Left forelimb (tissue), 1 donor: ENCODE measurements at places on chromosomes 12 and 14.

DNA sequence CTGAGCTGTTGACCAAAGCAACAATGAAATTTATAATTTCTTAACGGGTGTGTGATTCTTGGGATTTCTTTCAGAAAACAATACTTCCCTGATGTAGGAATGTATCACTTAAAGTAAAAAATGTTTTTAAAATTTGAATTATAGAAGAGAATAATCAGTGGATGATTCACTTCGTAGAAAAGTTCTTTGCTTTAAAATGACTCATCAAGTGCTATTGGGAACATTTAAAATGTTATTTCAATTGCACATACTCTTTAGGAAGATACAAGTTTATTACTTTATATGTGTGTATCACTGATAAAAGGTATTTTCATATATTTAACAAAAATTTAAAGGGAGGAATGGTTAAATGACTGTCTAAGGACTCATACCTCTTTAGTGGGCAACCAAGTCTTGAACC, 155.3 kb downstream of the PDE3A start:
- no peak for DNase-seq

DNA sequence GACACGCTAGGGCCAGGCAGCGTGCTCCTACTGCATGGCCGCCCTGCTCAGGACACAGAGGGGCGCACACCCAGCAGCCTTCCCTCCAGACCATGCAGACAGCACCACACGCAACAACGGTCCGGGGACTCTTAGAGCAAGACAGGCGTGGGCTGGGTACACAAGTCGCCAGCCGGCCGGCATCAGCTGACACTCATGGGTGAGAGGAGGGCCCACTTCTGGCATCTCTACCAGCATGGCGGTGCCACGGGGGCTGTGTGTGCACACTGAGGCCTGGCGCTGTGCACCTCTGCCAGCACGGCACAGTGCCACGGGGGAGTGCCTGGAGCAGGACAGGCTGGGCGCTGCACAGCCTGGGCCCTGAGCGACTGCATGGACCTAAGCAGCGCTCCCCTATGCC, 6.7 kb upstream of the BTBD6 start:
- no peak for DNase-seq

- peak; percentile 6 for DNase-seq
Measured at GRCh38 chr12:496736-497135, 37.0 kb downstream of the B4GALNT3 start.

- no peak for DNase-seq
Measured at GRCh38 chr12:77608271-77608824, 222.3 kb upstream of the NAV3 start.

- peak; percentile 82 for DNase-seq
Measured at GRCh38 chr12:124278389-124279101, 16.3 kb upstream of the RFLNA start.

- DNase-seq, result no peak
Measured at GRCh38 chr14:24255931-24256711, 6.9 kb downstream of the TGM1 start.

GRCh38 chr12:23899434-23899833, 50.0 kb downstream of the SOX5 start:
- DNase-seq, result no peak

- DNase-seq, result no peak
Measured at GRCh38 chr14:22691171-22691570, 47.0 kb upstream of the OR6J1 start.

- DNase-seq, result no peak
Measured at GRCh38 chr12:42854826-42855225, 265.3 kb upstream of the PRICKLE1 start.

DNA sequence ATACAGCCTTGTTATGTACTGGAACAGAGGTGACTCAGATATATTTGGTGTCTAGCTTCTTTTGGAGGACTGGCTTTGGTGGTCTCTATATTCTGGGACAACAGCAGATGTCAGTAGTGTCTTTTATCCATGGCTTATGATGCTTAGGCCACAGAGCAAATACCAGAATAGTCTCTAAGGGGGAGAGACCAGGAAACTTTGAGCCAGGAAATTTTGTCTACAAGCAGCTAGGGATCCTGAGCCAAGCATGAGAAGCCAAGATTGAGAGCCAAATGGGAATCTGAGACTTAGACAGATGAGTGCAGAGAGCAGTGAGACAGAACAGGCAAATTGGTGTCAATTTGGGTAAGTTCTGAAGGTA, 28.4 kb upstream of the PTPRR start:
- no peak for DNase-seq

GRCh38 chr12:122014781-122015180, 6.9 kb upstream of the BCL7A start:
- no peak for DNase-seq

GRCh38 chr12:40993158-40993557, 195.0 kb upstream of the PDZRN4 start:
- DNase-seq, result no peak

GRCh38 chr12:16587514-16587913, 18.4 kb downstream of the LMO3 start:
- DNase-seq, result no peak

DNA sequence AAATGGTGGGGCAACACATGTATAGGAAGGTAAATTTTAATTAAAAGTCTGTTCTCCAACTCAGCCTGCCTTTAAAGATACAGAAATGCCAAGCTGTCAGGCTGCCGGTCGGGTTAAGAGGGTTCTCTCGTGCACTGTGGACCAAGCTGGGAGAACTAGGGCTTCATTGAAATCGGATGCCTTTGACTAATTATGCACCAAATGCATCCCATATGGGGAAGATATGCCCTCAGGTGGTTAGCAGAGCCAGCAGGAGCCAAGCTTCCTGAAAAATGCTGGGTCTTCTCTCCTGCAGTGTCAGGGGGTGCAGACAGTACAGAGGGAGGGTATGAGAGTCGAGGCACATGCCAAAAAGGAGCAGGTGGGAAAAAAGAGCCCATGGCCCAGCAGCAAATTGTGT, 236.1 kb downstream of the CACNA1C start:
- DNase-seq, result no peak

- no peak for DNase-seq
Measured at GRCh38 chr14:90547968-90548367, 151.1 kb downstream of the CALM1 start.

DNA sequence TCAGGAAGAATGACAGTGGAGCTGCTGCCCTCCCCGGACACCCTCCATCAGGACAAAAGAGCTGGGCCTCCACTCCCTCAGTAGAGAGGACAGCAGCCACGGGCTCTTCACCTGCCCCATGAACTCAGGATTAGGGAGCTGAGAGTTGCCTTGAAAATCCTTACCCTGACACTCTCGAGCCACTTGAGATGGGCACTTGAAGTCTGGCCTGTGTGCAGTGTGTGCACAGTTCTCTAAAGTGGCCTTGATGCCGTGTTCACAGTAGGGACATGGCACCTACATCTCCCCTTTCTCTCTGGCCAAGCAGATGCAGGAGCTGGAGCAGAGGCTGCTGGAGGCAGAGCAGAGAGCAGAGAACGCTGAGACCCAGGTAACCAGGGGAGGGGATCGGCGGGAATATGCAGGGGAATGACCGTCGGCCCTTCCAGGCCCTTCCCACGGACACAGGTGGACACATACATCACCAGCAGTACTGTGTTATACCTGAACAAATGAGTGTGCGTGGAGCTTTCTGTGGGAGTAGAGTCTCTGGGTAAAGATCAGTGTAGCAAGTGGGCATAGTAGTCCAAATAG, 22.5 kb downstream of the PLEKHH1 start:
- DNase-seq, result no peak

DNA sequence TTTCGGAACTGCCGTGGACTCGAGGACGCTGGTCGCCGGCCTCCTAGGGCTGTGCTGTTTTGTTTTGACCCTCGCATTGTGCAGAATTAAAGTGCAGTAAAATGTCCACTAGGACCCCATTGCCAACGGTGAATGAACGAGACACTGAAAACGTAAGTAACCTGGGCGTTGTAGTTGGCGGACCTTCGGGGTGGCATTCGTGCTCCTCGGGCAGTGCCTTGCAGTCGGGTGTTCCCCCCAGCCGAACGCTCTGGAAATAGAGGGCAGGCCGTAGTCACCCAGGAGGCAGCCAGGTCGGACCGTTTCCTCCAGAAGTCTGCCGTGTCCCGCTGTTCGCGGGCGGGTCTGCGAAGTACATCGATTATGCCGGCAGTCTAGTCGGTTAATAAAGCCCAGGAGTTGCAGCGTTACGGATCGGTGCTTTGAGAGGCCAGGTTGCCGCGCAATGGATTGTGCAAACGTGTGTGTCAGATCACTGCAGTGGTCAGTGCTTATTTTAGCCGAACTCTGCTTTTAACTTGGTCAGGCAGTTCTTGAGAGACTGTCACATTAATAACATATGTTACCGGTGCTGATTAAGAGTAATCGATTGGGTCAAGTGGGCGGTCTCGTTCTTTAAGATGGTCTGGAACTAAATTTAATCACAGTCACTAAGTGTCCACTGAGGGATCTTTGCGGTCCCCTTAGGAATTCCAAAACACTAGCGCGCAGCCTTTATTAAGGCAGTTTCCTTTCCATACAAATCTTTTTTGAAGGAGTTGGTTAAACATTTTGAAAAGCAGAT, 906 bp downstream of the MARK3 start:
- peak; percentile 68 for DNase-seq

GRCh38 chr12:108768591-108769500, 37.5 kb upstream of the CORO1C start:
- no peak for DNase-seq

DNA sequence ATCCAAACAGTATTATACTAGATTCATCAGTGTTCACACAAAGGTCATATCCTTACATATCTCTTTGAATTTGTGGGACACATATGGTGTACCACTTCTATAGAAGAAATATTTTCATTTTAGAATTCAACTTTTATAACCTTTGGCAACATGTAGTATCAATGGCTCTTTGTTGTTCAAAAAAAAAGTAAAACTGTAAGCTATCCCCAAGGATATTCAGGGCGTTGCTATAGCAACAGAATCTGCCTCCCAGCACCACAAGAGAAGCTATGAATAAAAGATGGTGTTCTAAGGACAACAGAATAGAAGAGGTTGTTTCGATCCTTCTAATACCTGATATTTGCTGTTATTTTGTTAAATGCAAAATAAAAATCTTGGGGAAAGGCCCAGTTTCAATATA, 139.3 kb downstream of the BRMS1L start:
- DNase-seq, result no peak

- no peak for DNase-seq
Measured at GRCh38 chr14:75522224-75522982, at the start of gene BATF. TSS of gene BATF (plus strand) at chr14:75522469. CDS start at chr14:75522683, 214 bp downstream.

DNA sequence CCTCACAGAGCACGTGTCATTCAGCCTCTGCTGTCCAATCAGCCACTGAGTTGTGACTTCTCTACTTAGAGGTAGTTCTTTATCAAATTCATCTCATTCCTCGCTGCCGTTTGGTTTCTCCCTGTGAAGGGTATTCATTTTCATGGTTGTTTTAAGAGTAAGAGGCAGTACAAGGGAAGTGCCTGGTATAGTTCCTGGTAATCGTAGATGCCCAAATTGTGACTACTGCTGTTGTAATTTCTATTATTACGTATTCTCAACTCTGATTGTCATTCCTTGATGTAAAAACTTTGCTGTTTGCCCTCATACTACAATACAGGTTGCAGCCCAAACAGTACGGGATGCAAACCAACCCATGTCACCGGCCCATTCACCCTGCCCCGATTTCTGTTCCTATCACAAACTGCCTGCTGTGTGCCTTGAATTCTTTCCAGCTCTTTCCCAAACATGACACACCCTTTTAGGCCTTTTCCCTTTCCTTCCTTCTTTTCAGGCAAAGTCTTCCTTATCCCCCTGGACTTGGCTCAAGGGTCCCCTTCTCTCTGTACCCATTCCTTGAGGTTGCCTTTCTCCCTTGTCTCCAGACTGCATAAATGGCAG, 93.0 kb downstream of the SLC25A47 start:
- DNase-seq, result no peak

- no peak for DNase-seq
Measured at GRCh38 chr14:75602503-75602902, 24.1 kb downstream of the FLVCR2 start.

GRCh38 chr14:88045705-88046104, 40.8 kb downstream of the GPR65 start:
- no peak for DNase-seq

- DNase-seq, result no peak
Measured at GRCh38 chr12:107404981-107405380, 280.6 kb upstream of the PWP1 start.

DNA sequence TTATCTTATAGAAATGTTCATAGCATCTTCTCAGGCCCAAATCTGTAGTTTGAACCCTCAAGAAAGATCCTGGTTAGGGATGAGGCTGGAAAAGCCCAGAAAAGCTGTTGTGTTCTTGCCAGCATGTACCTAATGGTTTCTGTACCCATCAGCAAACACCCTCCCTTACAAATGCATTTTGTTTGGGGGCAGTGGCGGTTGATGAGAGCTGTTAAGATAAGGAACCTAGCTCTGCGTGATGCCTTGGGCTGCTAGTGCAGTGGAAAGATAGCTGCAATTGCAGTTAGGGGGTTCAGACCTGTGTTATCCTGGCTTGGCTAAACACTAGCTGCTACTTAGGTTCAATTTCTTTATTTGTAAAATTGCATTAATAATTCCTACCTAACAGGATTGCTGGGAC, 3.6 kb downstream of the TPH2 start:
- DNase-seq, result no peak

DNA sequence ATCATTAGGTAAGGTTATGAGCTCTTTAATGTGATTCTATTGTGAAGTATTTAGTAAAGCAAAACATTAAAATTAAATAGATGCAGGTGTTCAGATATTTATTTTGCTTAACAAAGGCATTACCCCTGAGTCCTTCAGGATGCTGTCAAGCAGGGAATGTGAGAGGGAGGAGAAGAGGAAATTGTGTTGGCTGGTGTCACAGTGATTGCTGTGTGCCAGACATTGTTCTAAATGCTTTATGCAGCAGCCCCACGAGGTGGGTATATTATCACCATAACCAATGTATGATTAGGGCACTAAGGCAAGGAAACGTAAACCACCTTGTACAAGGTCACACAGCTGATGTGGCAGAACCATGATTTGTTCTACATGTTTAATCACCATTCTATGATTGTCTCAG, 80.1 kb downstream of the STAB2 start:
- DNase-seq, result no peak

- no peak for DNase-seq
Measured at GRCh38 chr12:52884526-52885293, 20.2 kb downstream of the KRT8 start.
